Upper lobe of left lung (tissue), 6 donors: ENCODE measurements at places on chromosomes 7 and 10. TPM values are rescaled to one million over a fixed set of nuclear protein-coding genes. Genes with fewer than 3 reads are reported as not detected.

DNA sequence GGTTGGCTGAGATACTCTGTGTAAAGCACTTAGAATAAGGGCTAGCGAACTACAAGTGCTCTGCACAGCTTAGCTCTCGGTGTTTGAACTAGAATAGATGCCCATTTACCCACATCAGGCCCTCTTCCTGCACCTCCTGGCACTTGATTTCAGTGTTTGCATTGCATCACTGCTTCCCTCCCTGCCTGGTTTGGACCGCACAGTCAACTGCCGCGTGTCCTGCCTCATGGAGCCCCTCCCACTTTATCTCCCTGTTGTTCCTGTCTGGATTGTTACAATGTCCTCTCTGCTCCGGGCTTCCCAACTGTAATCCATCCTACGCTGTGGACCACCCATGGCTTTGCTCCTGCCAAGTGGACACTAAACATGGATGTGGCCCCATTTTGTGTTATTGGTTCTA, 2.3 kb downstream of the FAM107B start:
- H3K36me3 ChIP-seq = no peaks in the 10 kb centered on the region
- no peak for DNase-seq
- no peak overlapping the region for H3K4me3 ChIP-seq
- no peak overlapping the region for H3K27ac ChIP-seq
- no peaks in the 10 kb centered on the region for H3K4me1 ChIP-seq
- no peaks in the 10 kb centered on the region for H3K27me3 ChIP-seq

DNA sequence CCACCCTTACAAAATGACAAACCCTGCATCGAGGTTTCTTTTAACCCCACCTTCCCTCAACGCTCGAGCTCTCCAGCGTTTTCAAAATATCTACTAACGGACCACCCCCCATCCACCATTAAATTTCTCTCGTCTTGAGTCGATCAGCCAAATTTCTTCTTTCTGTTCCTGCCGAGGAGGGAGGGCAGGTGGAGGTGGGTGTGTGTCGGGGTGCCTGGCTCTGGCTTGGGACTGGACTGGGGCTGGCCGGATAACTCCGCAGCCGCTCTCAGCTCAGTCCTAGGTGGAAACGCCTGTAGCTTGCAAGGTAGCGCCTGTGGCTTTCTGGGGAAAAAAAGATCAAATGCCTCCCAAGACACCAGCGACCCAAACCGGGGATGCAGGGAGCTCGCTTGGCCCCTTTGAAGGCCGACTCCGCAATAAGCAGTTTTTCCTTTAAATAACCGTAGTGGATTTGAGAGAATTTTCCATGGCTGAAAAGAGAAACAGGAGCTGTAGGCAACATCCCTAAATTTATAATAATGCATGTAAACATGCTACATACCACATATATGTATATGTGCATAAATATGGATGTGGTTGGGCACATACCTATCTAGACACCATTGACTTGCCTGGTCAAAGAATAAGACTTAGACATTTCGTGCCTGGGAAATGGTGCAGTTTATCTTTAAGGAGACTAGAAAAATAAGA, 1.9 kb upstream of the TMEM178B start:
- peak; percentile 29 for DNase-seq
- H3K4me1 ChIP-seq = peaks cover 39% of the 10 kb centered on the region
- H3K27ac ChIP-seq = no peak overlapping the region
- H3K36me3 ChIP-seq = no peaks in the 10 kb centered on the region
- H3K4me3 ChIP-seq = peak overlapping the region; percentile 36
- peaks cover 41% of the 10 kb centered on the region for H3K27me3 ChIP-seq

DNA sequence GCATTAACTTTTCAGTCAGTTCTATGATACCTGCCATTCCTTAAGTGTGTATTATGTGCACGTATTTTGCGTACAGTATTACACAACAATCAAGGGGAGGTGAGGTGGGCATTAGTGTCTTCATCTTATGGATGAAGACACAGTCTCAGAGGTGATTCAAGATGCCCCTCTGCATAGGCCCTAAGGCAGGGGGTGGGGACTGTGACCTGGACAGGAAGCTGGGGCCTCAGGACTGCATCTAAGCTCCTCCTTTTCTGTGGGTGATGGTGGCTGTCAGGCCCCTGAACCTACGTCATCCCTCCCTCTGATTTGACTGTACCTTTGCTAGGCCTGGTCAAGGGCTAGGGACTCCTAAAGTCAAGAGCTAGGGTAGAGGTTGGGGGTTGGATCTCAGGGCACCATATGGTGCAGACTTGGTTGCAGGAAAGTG, 38.9 kb downstream of the HK1 start:
- no peak overlapping the region for H3K4me3 ChIP-seq
- DNase-seq = no peak
- H3K36me3 ChIP-seq = no peaks in the 10 kb centered on the region
- H3K27ac ChIP-seq = peak overlapping the region; percentile 91
- H3K4me1 ChIP-seq = peaks cover 26% of the 10 kb centered on the region
- no peaks in the 10 kb centered on the region for H3K27me3 ChIP-seq

GRCh38 chr10:104993085-104993484, 352.0 kb downstream of the SORCS3 start:
- H3K36me3 ChIP-seq = no peaks in the 10 kb centered on the region
- H3K27me3 ChIP-seq = no peaks in the 10 kb centered on the region
- H3K27ac ChIP-seq = no peak overlapping the region
- no peak overlapping the region for H3K4me3 ChIP-seq
- H3K4me1 ChIP-seq = no peaks in the 10 kb centered on the region

GRCh38 chr10:72291019-72291532, 17.4 kb downstream of the DDIT4 start:
- H3K36me3 ChIP-seq = no peaks in the 10 kb centered on the region
- no peak overlapping the region for H3K27ac ChIP-seq
- peaks cover 3% of the 10 kb centered on the region for H3K4me1 ChIP-seq
- no peak overlapping the region for H3K4me3 ChIP-seq

GRCh38 chr7:92293896-92294590, 48.3 kb downstream of the ANKIB1 start:
- no peak for DNase-seq
- no peaks in the 10 kb centered on the region for H3K27me3 ChIP-seq
- no peak overlapping the region for H3K4me3 ChIP-seq
- peak overlapping the region; percentile 14 for H3K27ac ChIP-seq

GRCh38 chr10:98264378-98265065, 3.5 kb downstream of the LOXL4 start:
- peaks cover 20% of the 10 kb centered on the region for H3K4me1 ChIP-seq
- no peaks in the 10 kb centered on the region for H3K36me3 ChIP-seq

PPP1R3C gene
- 10.2 TPM for total RNA-seq

ECHDC3 gene
- 45.9 TPM for total RNA-seq

CTNNA3 gene
- not detected for total RNA-seq
